ENCODE measurements at places on chromosomes 6 and 20.

DNA sequence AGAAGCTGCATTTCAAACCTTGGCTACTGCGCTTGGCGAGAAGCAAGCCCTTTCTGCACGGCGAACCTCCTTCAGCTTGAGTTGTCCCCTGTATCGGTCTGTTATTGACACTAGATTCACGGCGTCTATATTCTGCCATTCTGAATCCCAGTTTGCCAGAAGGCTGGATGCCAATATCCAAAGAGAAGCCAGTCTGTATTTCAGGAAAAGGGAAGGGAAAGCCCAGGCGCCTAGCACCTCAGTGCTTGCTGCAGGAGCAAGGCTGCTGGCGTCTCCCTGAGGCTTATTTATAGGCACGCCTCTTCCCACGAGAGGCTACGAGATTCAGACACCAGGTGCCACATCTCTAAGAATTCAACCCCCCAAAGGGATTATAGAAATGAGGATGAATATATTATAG, 89.6 kb upstream of the CDH4 start:
- DNase-seq: no peak

- no peak for DNase-seq
Observed at GRCh38 chr20:10806539-10806938, 132.7 kb upstream of the JAG1 start.

DNA sequence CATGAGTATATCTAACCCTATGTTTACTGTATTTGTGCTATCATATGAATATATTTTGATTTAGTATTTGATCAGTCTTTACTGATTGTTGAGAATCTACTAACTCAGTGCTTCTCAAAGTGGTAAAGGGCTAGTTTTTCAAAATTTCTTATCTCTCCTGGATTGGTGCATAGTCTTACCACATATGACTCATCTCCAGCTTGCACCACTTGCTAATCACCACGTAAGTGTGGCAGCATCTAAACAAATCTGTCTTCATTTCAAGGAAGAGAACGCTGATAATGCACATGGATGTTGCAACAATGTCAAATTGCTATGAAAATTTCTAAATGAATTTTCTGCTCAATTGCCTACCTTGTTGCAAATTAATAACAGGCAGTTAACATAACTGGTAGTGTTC, 299.5 kb downstream of the PAX1 start:
- no peak for DNase-seq

GRCh38 chr20:36754656-36755222, 8.8 kb upstream of the NDRG3 start:
- peak; percentile 49 for DNase-seq

- no peak for DNase-seq
Observed at GRCh38 chr6:129312880-129313279, 397.1 kb downstream of the ARHGAP18 start.

DNA sequence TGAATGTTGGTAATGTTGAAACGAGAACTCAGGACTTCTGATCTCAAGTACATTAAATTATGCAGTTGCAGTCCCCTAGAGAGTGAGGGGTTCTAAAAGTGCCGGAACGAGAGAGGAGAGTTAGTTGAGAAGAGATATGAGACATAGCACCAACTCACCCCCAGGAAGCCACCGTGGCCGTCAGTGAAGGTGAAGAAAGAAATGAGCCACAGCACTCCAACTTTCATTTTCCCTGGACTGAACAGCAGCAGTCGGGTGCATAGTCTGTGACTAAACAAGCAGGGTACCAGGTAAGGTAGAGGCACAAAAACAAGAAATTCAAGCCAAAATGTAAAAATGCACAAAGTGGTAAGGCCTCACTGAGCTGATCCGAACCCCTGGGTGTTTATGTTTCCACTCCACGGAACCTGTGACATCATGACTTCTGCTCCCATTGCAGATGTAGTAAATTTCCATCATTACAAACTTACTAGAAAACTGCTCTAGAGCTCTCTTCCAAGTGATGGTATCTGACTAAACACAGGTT, 13.2 kb downstream of the ADGRF1 start:
- no peak for DNase-seq

- DNase-seq: peak; percentile 24
Observed at GRCh38 chr6:15653581-15653980, 9.2 kb downstream of the DTNBP1 start.

GRCh38 chr20:45835825-45836224, 2.2 kb downstream of the SNX21 start:
- no peak for DNase-seq

DNA sequence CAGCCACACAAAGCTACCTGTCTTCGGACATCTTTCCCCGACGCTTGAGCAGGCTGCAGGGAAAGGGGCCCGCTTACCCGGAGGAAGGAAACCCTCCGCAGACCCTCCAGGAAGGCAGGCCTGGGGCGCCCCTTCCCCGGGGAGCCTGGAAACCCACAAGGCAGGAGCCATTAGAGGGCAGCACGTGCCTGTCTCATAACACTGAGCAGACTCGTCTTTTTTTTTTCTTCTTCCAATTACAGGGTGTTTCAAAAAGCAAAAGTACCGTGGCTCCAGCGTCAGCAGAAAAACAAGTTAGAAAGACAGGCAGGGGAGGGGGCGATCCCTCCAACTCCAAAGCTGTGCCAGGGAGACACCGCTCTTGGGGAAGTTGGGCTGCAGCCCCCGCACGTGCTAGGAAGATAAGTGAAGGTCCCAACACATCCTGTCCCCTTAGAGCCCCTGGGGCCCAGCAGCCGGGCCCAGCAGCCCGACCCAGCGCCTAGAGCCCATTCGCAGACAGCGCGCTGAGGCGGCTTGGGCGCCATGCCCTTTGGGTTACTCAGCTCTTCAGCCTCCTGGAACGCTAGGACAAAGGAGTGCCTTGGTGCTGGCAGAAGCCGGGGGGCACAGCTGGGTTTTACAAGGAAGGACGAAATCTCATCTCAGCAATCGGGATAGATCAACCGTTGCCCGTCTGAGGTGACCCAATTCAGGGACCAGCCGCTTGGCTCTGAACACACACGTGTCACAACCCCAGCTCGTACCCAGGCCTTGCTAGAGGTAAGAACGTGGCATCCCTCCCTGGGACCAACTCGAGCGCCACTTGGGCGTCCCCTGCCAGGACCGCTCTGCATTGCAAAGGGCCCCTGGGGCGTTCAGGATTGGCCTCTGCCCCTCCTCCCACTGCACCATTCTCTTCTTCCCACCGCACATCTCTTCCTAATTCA, 136.3 kb downstream of the LY86 start:
- DNase-seq: peak; percentile 84

DNA sequence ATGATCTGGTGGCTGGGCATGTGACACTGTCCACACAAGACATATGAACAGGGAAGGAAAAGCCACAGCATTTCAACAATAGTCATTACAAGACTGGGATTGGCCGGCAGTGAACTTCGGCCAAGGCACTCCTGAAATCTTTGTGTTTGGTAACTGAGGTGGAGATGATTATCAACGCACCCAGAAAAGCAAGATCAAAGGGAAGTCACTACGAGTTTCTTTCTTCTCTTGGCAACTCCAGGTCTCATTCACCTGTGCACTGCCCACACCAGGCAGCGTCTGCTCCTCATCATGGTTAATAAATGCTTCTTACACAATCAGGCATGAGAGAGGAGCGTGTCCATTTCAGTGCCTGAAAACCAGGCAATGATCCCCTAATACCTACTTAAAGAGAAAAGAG, 20.5 kb upstream of the FOXC1 start:
- DNase-seq: no peak

GRCh38 chr6:148222376-148222775, 120.3 kb upstream of the SASH1 start:
- DNase-seq: no peak

GRCh38 chr20:13765868-13766416, 18.8 kb downstream of the ESF1 start:
- no peak for DNase-seq

GRCh38 chr20:34180460-34181120, 60.6 kb upstream of the ASIP start:
- DNase-seq: no peak

DNA sequence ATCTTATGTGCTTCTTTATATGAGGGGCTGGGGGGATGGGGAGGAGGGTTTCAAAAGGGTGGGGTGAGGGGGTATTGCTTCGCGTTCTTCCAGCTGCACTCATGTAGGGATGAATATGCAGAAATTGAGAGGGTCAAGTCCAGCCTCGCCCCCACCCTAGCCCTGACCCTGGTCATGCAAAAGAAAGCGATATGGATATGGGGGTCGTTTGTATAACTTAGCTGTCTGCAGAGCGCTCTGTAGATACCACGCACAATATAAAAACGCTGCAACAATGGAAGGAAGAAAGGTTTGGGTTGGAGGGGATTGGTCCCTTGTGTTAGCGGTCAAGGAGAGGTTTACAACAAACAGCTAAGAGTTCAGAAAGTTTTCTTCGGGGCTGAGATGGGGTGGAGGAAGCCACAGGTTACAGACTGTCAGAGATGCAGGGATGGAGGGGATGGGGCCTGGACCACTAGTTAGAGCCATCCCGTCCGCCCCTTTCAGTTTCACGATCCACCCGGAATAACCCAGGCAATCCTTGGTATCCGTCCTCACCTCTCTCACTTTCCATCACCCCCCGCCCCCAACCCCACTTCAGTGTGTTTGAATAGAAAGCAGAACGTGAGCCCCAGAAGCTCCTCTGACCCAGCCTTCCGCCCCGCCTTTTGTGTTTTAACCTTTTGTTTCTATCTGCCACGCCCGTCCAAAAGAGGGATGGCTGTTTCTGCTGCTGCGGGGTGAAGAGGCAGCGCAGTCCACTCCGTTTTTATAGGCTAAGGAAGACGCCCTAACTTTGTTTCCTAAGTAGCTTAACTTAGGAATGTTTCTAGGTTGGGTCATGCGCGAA, 73.5 kb downstream of the SOX4 start:
- DNase-seq: no peak

DNA sequence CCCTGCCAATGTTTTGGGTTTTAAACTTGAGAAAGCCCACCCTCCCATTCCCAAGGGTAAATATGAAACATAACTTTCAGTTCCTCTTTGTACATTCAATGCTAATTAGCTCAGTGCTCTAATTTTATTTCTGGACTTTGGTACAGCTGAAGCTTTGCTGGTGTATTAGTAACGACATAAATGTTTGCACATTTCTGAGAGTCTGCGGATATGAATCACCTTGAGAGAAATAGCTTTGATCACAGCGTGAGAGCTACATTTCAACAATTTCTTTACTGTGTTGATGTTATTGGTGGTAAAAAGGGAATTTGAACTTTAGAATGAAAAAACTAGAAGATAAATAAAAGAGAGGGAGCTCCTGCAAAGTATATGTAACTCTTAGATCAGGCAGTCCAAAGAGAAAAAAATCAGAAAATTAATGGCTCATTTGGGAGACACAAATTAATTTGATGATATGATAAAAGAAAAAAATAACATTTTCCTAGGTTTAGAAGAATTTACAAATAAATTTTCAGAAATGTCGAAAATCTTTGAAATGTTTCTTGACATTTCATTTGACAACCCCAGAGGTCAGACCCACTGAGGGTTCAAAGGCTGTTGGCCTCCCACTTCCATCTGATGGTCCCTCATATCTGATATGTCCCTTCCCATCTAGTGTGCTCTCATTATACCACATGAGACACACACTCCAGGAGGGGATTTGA, 38.5 kb upstream of the CAP2 start:
- no peak for DNase-seq

GRCh38 chr6:79981652-79982051, 22.8 kb upstream of the TTK start:
- no peak for DNase-seq

DNA sequence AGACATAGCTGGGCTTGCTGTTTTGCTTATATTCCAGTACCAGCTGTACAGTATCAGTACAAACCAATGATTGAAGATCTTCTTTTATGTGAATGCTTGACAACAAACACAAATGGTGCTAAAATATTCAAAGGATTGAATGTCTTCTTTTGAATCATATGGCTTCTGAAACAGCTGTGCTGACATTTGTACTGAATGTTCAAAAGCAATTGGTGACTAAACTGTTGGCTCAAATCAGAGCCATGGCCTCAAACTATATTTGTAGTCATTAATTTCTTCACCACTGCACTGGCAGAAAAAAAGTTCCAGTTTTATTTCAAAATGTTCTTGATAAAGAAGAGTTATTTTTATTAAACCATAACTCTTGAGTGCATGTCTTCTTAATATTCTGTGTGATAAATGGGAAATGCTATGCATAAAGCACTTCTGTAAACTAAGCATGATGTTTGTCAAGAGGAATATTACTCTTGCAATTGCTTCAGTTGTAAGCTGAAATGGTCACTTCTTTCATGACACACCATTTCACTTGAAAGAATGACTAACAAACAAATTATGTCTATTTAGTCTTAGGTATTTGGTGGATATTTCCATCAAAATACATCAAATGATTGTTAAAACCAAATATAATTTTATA, 45.9 kb upstream of the CENPW start:
- DNase-seq: no peak

- DNase-seq: no peak
Observed at GRCh38 chr20:53793783-53794383, 200.2 kb upstream of the ZNF217 start.

- no peak for DNase-seq
Observed at GRCh38 chr6:19175023-19175422, 662.1 kb upstream of the ID4 start.

DNA sequence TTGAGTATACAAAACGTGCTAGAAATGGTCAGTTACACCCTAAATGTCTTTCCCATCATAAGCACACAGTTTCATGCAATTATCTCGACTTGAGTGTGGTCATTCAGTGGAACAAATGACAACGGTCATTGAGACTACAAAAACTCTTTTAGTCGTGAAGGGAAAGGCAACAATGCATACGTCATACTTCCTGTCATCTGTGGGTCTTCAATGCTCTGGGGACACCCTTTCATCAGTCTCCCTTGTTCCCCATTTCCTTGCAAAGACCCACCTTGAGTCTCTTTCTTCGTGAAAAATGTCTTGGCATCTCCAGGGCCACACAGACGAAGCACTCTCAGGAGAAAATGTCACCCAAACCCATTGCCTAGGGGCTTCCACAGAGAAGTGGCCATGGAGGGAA, 238.5 kb downstream of the GMPR start:
- peak; percentile 36 for DNase-seq

DNA sequence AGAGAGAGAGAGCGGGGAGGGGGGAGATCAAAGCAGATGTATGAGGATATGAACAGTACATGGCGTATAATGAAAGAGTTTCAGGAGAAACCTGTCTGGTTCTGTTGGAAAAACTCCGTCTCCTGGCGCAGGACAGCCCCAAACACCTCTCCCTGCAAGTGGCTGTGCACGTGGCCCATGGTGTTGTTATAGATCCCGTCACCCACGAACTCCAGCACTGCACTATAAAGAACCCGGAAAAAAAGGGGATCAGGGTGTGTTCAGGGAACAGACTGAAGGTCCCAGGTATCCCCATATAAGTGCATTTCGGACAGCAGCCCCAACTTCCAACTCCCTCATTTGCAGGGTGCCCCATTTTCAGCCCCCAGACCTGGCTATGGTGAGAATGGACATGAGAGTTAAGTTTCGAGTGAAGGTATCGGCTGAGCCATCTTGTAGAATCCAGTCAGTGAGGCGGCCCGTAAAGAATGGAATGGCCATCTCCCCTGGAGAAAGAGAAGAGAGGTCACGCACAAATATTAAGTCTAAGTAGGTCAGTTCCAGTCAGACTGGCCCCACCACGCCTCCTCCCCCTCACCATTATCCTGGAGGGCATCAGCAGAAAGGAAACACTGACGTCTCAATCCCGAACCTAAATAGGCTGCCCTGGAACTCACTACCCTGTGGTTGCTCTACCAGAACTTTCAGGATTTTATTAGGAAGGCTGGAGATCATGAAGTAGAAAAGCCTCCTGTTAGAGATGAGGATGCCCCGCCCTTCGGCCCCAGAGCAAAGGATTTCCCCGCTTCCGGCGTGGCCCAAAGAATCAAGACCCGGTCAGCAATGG, 1.3 kb downstream of the TAP1 start:
- peak; percentile 42 for DNase-seq
